ENCODE measurements at places on chromosomes 3 and 15.

- no peak for DNase-seq
Measured at GRCh38 chr15:63234451-63234870, 42.9 kb upstream of the APH1B start.

DNA sequence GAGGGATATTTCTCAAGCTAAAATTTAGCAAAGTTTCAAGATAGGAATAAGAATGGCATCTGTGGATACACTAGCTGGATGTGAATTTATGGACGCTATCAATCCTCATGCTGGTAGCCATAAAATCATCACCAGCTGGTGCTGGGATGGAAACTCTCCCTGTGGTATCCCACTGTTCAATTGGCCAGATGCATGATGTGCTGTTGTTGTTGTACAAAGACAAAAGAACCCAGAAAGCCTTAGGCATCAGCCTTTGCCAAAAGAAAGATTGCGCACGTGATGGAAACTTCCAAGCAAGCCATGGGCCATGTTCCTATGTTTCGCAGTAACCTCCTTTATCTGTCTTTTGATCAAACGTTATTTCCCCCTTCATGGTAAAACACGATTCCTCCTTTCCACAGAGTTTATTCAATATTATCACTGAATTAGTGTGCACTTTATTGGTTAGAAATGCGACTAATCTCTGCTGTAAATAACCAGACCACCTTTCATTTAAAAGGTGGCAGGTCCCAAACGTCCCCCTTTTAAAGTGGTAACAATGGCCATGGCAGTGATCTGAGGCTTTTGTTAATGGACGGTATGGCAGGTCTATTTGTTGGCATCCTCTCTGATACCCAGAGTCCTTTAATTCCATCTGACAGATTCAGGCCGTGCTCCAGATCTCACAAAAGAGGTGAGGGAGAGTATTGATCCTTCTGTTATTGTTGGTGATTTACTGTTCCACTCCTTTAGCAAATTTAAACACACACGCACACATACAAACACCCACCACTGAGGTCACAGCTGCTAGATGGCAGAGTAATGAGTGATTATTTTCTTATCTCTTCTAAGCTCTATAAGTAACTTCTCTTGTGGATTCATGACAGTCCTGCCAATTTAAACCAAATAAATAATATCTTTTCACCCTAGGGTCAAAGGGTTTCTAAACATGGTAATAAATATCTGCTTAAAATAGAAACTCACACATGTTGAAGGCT lies 291.2 kb upstream of the KCNMB2 start:
- no peak for DNase-seq

- no peak for DNase-seq
Measured at GRCh38 chr15:31407376-31407775, 80.7 kb downstream of the KLF13 start.

- DNase-seq: no peak
Measured at GRCh38 chr15:38414357-38414756, 39.6 kb upstream of the FAM98B start.

DNA sequence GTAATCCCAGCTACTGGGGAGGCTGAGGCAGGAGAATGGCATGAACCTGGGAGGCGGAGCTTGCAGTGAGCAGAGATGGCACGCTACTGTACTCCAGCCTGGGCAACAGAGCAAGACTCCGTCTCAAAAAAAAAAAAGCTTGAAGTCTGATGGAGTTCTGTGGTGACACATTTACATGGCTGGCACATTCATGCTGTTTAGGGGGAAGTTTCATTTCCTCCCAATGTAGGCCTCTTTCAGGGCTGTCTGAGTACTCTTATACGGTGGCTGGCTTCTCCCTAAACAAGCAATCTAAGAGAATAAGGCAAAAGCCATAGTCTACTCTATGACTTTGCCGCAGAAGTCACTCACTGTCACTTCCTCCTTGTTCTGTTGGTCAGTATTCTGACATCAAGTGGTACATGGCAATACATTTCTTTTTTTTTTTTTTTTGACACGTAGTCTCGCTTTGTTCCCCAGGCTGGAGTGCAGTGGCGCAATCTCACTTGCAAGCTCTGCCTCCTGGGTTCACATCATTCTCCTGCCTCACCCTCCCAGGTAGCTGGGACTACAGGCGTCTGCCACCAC lies 41.2 kb downstream of the OIP5 start:
- DNase-seq: no peak

- DNase-seq: no peak
Measured at GRCh38 chr3:147130461-147130860, 275.9 kb downstream of the ZIC4 start.

DNA sequence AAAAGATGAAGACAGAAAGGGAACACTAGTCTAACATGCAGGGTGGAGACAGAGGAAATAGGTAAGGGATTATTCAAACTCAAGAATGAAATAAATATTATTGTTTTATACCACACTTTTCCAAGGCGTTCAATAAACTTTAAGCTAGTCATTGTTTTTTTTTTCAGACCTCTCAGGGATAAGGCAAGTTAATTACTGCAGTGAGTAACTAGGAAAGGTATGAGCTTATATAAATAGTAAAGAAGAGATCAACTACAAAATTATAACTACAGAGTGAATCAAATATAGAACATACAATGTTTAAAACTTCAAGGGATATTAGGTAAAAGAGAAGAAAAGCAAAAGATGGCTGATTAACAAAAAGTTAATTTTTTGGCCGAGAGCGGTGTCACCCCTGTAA lies 31.5 kb upstream of the XXYLT1 start:
- no peak for DNase-seq

DNA sequence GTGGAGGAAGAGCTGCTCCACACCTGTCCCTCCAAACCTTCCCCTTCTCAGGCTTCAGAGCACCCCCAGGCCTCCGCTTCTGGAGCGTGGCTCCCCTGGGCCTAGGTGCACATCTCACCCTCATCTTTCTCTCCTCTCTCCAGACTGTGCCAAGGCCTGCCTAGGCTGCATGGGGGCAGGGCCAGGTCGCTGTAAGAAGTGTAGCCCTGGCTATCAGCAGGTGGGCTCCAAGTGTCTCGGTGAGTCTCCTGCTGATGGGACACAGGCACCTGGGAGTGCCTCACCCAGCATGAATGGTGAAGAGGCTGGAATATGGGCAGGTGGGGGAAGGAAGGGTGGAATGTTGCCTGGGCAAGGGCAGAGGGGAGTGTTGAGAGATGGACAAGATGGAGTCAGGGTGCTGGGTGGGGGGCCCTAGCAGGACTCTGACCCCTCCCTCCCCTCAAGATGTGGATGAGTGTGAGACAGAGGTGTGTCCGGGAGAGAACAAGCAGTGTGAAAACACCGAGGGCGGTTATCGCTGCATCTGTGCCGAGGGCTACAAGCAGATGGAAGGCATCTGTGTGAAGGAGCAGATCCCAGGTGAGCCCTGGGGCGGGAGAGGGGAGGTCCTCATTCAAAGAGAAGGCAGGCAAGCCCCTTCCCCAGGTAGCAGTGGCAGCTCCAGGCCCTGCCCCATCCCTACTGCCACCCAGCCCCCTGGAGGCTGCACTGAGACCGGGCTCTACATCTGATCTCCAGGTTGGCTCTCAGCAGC lies 9.1 kb downstream of the PRRT3 start:
- no peak for DNase-seq

- DNase-seq: no peak
Measured at GRCh38 chr3:94176988-94177745, 114.3 kb downstream of the NSUN3 start.

DNA sequence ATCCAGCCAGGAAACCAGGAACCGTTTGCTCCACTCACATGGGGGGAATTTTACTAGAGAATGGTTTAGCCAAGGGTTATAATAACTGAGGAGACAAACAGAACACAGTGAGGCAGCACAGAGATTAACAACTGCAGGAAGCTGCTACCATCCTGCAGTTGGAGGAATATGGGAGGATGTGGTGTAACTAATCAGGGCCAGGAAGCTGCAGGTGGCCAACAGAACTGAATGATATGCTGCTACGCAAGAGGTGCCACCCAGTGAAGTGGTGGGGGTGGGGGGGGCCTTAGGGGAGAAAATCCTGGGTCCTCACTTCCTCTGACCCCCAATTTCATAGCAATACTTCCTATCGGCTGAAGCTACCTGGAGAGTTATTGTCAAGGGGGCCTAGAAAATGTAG lies 306.4 kb upstream of the STT3B start:
- no peak for DNase-seq

GRCh38 chr15:79674124-79674465 lies 222.7 kb downstream of the MTHFS start:
- no peak for DNase-seq

DNA sequence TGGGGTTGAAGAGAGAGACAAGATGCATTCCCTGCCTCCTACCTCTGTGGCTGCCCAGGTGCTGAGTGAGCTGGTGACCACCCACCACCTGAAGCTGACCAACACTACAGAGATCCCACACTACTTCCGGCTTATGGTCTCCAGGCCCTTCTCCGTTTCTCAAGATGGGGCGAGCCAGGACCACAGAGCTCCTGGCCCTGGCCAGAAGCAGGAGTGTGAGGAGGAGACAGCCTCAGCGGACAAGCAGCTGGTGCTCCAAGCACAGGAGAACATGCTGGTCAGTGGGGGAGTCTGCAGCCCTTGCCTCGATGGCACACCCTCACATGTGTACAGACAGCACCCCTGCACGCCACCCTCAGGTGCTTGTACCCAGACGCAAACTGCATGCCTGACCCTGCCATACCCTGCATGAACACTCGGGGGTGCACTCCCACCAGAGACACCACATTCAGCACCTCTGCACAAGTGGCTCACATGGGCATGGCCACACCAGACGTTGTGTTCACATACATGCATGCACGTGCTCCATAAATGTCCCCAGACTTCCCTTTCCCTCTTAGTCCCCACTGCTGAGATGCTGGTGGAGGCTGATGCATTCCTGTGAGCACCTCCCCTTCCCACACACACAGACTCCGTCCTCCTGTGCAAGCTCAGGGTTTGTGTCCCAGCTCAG lies 19.0 kb downstream of the ACAA1 start:
- DNase-seq: peak; percentile 34

DNA sequence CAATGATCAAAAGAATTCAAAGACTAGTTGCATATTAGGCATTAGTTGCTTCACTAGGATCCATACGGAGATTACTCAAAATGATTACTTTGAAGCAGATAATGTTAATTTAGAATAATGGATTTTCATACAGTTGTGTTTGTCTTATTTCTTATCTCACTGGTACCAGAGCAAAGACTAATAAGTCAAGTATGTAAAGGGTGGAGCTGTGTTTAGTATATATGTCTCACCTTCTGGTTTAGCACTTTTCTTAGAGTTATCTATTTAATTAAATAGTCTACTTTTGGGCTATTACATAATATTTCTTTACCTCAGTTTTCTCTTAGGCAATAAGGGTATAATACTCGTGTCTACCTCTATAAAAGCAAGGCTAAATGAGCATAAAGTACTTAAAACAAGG lies 18.8 kb downstream of the TMEM207 start:
- no peak for DNase-seq

DNA sequence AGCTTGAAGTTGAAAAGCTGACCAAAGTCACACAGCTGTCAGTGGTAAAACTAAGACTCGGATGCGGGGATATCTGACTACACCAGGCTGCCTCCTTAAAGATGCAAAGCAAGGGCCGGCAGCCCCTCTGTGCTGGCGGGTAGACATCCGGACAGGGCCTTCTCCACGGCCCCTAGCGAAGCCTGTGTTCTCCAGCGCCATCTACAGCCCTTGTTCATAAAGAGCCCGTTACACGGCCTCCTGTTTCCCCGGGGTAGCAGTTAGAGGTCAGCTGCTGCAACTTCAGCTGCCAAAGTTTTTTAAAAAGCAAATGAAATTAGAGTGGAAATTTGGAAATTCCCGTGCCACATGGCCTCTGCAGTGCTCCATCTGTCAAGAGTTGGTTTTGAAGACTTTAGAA lies 383.0 kb downstream of the TBL1XR1 start:
- DNase-seq: no peak

- no peak for DNase-seq
Measured at GRCh38 chr3:196965804-196966173, 2.8 kb downstream of the PIGZ start.

- no peak for DNase-seq
Measured at GRCh38 chr3:32316319-32316718, 75.3 kb upstream of the CMTM7 start.

DNA sequence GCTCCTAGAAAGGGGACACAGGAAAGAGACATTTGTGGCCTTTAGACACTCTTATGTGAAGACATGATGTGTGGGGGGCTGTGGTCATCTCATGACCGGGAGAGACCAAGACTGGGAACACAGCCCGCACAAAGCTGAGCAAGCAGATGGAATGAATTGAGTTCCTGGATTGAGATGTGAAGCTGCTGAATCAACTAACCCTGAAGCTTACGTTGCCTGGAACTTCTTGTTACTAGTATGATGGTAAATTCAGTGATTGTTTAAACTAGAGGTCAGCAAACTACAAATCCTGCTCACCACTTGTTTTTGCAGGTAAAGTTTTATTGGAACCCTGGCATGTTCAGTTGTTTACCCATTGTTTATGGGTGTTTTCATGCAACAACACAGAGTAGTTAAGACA lies 83.4 kb upstream of the BHLHE40 start:
- DNase-seq: no peak

GRCh38 chr3:40574661-40575060 lies 49.9 kb downstream of the ZNF621 start:
- no peak for DNase-seq

GRCh38 chr3:149971403-149972075 lies 844 bp upstream of the PFN2 start:
- DNase-seq: peak; percentile 9

DNA sequence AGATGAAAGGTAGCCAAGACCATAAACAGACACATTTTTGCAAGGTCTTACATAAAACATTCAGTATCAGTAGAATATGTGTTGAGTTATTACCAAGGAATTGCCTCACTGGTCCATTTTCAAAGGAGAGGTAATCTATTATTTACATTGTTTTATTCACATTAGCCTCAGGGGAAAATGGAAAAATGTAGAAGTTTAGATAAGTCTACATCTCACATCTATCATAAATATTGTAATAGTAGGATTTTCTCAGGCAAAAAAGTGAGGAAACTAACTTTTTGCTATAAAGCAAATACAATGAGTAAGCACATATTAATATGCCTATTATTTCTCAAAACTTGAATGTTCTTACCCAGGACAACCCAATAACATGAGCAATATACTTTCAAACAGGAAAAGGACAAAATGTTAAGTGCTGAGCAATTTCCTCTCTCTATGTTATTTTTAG lies 184.6 kb upstream of the AGTR1 start:
- DNase-seq: no peak

GRCh38 chr3:152717252-152717651 lies 117.7 kb upstream of the P2RY1 start:
- no peak for DNase-seq

DNA sequence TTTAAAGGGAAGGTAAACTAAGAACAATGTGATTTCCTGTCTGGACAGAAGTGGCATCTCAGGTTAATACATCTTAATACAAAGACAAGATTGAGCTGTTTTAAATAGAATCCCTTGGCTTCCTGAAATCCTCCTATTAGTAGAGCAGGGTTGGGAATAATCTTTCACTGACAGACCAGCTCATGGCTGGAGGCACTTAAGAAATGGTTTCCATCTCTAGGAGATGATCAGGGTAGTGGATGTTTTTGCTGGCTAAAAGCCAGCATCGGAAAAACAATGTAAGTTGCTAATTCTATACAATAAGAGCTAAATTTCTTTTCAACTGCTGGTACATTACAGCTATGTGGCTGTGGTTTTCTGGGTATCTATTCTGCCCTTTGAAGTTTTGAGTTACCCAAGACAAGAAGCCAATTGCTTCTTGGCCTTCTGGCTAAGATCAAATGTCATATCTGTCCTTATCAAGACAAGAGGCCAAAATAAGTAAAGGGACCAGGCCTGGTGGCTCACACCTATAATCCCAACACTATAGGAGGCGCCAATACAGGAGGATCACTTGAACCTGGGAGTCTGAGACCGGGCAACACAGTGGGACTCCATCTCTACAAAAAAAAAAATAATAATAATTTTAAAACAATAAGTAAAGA lies 49.6 kb downstream of the SHQ1 start:
- no peak for DNase-seq

GRCh38 chr3:197293605-197294237 lies 4.7 kb downstream of the DLG1 start:
- no peak for DNase-seq
